Stimulated activated CD8-positive, alpha-beta memory T cell treated with anti-CD3 and anti-CD28 coated beads, Interleukin-2, amount 100 ng/mL, for 1 hour (primary cell): ENCODE measurements at places on chromosomes 6 and 20.

DNA sequence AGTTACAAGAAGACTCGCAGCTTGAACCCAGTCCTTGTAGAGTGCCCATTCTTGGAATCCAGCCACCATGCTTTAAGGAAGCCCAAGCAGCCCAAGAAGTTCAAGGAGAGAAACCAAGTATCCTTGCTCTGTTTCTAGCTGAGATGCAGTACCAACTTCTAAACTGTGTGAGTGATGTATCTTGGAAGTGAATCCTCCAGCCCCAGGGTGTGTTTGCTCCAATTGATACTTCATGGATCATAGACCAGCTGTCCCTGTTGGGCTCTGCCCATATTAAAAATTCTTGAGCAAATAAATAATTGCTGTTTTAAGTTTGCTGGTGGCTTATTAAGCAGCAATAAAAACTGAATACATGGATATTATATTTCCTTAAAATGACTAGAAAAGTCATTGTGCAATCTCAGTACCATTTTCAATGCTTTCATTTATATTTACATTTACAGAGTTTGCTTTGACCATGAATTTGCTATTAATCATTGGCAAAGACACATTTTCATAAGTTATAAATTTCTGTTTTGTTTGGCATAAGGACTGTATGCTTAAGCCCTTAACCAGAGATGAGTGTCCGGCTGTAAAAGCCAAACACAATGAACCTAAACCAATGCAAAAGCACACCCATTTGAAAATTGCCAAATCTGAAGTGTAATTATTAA is 9.2 kb downstream of the SPTLC3 start:
- DNase-seq = no peak

- DNase-seq = no peak
Observed at GRCh38 chr20:62707276-62707920, 1.2 kb upstream of the NTSR1 start.

- no peak for DNase-seq
Observed at GRCh38 chr6:32370505-32370904, 1.2 kb downstream of the TSBP1 start.

DNA sequence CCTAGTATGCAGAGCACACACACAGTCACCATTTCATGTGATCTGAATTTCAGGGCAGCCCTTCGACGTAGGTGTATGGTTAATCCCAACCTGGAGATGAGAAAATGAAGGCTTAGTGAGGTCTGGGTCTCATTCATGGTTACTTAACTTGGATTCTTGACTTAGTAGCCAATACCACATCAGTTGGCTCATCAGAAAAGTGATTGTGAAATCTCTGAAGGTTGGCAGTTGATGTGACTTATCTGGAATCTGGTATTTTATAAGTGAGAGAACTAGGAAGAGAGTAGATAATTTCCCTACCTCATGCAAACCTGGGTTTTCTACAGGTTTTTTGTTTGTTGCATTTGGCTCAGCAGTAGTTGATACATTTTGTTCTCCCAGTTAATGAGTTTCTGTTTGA is 123.7 kb downstream of the CCDC170 start:
- no peak for DNase-seq

DNA sequence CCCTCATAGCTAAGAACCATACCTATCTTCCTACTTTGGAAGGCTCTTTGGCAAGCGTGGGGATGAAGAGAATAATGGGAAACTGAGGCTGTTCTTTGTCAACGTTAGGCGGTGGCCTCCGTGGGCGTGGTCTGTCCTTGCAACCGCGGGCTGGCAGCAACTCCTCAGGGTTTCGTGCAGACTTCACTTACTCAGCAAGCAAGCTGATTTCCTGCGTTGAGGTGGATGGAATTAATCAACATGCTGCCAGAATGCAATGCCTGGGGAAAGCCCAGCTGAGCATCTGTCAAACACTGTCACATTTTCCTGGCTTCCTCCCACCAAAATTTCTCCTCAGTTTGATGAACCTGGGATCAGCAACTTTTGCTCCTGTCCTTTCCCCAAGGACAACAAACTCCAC is 9.2 kb upstream of the IL17F start:
- no peak for DNase-seq
